ENCODE measurements at places on chromosomes 7 and 10.

DNA sequence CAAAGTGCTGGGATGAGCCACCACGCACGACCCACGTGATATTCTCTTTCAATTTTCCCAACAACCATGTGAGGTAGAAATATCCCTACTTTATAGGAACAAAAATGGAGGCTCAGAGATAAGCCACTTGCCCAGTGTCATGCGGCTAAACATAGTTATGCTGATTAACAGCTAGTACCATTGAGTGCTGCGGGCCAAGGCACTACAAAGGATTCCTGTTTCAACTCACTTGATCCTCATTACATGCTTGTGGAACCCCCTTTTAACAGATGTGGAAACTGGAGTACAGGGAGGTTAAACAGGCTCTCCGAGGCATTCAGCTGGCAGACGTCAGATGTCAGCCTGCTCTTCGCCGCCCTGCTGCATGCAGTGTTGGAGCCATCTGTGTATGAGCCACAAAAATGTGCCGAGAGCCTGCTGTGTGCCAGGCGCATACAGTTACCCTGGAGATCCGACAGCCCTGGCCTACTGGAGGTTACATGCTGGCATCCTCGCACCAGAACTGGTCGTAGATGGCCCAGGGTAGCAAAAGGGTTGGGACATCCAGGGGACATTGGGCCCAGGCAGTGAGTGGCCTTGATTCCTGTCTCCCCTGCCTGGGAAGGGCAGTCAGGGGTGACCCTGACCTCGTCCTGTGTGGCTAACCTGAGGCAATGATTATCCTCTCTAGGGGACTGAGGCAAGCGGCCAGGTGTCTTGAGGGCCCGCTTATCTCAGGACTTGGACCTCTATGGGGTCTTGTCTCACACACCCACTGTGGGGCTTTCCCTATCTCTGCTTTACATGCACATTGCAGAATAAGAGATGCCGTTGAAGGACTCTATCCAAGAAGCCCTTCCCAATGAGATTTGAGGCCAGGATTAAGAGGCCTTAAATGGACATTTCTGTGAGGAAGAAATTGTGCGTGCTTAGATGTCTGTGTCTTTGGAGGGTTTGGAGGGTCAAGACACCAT lies 18.5 kb upstream of the SRGN start:
- no peak for DNase-seq

DNA sequence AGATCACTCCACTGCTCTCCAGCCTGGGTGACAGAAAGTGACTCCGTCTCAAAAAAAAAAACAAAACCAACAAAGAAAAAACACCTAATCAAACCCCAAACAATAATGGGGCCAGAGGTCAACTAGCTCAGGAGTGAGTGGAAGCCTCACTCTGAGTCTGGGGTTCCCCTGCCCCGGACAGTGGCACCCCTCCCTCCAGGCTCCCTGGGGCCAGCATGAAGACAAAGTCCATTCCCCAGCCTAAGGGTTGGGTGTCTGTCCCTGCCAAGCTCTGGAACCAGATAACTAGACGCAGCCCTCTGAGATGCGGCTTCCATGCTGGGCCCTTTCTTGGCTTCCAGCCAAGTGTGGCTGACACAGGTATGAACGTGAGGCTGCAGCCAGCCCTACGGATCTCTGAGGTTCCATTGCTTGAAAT lies 1.7 kb upstream of the FUOM start:
- DNase-seq, result no peak

DNA sequence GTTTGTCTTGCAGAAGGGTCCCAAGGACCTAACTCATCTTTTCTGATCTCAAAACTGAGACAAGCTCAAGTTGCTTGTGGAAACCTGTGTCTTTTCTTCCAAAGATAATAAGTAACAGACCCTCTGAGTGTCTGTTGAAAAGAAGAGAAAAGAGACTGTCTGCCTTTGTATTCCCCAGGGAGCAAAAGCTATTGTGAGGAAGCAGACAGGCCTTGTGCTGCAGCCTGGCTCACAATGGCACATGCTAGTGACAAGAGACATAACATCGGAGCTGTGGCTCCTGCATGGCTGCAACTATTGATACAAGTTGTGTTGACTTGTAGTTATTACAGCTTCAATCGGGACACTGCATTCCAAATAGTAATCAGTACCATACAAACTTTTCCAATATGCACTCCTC lies 202.9 kb downstream of the DKK1 start:
- DNase-seq, result no peak

- DNase-seq, result no peak
Measured at GRCh38 chr10:117653170-117653515, 110.6 kb downstream of the EMX2 start.

- no peak for DNase-seq
Measured at GRCh38 chr10:76723844-76724243, 913.8 kb downstream of the KCNMA1 start.

DNA sequence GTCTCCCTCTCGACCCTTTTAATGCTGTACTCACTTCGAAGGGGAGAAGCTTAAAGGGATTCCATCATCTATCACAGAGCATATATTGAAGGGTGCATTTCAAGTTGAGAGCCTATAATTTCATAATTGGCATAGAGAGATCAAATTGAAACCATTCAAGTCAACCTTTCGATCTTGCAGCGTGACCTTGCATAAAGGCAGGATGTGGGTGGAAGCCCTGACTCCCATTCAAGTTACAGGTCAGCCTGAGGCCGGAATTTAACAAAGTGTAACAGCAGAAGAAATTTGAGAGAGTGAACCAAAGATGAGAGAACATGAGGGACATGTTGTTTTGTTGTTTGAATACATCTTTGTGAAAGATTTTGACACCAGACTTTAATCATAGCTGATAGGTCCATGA lies 195.3 kb upstream of the TPK1 start:
- DNase-seq, result no peak

- no peak for DNase-seq
Measured at GRCh38 chr10:19518632-19519031, 297.6 kb upstream of the PLXDC2 start.

- DNase-seq, result no peak
Measured at GRCh38 chr7:157498657-157499056, 161.9 kb downstream of the DNAJB6 start.

DNA sequence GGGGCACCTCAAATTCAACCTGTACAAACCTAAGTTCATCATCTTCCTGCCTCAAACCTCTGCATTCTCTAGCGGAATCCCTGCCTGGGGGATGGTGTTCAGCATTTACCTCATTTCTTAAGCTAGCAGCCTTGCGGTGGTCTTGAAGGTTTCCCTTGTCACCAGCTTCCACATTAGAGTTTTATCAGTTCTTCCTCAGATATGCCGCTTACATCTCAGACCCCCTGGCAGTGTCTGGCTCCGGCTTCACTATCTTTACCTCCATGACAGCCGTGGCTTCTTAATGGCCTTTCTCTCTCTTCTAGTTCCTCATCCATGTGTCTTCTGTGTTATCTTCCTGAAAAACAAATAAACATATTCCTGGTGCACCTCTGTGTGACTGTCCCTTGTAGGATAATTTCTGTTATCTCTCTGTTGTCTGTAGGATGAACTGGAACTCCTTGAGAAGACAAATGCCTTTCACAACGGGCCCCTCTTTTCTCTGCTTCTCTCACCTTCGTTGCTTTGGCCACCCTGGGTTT lies 101.1 kb upstream of the BMPER start:
- DNase-seq, result no peak

- no peak for DNase-seq
Measured at GRCh38 chr7:105651798-105652197, 70.5 kb upstream of the EFCAB10 start.

DNA sequence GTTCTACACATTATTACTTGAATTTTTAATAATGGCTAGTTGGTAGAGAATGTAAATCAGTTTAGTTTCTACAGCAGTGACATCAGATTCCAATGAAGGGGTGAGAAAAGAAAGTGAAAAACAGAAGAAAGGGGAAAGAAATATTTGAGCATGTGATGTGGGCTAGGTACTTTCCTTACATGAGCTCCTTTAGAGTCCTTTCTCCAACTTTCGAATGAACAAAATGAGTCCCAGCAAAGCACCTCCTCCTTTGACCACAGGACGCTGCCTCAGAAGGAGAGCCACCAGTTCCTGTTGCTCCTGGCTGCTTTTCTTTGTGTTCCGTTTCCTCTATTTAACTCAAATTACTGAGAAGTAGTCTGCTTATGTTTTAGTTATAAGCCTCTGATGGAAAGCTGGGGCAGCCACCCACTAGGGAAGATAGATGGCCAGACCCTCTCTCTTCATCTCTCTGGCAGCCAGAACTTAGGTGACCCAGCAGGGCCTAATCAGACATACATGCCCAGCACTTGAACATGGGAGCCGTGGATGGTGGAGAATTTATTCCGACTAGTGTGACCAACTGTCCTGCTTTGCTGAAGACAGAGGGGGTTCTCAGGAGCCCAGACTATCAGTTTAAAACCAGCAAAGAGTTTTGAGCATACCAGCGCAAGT lies 82.4 kb upstream of the NME8 start:
- DNase-seq, result no peak

DNA sequence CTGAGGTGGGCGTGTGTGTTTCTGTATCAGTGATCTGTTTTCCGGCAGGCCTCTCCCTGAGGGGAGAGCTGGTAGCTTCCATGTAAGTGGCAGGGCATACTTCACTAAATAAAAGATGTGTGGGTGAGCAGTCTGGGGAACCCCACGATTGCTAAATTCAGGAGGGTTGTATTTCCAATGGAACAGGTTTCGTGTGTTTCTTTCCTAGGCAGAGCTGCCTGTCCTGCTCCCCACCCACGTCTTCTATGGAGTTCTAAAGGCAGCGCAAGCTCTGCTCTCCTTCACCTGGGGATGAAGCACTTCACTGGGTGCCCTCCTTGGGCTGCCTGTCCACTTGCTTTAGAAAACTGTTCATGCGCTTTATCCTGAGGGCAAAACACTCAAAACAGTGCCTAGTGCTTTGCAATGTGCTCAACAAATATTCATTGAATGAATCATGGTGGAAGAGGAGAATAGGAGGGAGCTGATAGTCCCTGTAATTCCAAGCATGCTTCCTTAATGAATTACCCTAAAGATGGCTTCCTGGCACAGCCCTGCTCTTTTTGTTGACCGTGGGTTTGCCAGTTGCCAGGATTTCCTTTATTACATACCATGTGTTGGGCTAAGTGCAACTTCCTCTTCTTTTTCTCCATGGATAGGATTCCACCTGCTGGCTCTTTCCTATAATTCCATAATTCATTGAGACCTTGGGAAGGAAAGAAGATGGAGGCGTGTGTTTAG lies 50.6 kb upstream of the SRPK2 start:
- no peak for DNase-seq

DNA sequence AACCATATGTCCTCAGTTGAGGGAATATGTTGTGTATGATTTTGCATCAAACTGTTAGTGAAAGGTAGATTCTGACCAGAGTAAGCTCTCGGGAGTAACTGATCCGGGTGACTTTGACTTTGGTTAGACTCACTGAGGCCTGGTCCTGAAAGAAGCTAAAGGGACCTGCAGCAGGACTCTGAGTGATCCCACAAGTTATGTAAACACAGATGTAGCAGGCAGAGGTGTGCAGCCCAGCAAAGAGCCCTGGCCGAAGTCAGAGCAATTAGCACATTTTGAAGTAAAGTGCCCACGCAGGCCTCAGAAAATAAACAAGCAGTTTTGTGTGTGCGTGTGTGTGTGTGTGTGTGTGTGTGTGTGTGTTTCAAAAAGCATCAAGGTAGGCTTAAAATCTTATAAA lies 245.6 kb upstream of the FERD3L start:
- DNase-seq, result no peak

DNA sequence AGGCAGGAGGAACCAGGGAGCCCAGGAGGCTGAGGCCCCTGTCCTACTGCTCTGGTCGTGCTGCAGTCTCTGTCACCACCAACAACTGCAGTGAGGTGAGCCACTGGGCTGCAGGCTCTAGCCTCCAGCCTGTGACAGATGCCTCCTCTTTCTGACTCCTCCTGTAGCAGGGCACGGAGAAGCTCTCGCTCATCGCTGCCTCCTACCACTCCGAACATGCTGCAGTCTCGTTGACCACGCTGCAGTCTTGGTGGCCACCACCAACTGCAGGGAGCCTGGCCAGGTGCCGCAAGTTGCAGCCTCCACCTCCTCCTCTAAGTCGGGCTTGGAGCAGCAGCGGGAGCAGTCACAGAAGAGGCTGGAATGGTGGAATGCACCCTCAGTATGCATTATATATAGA lies 22.1 kb upstream of the VOPP1 start:
- no peak for DNase-seq

GRCh38 chr10:112562809-112563663 lies 116.0 kb downstream of the VTI1A start:
- no peak for DNase-seq

- no peak for DNase-seq
Measured at GRCh38 chr7:79285756-79286155, 167.7 kb downstream of the MAGI2 start.

DNA sequence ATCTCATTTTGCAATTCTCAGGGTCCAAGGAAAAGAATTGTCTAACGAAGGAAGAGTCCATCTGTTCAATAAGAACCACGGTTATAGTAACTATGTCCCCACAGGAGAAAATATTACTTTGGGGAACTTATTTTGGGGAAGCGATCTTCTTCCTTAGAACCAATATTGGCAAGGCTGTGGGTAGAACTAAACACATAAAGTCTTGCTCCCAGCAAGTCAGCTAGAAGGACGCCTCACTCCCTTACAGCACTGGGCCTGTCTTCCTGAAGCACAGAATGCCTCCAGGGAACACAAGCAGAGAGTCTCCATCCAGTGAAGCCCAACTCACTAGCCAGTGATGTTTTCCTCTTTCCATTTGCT lies 30.2 kb downstream of the C10orf71 start:
- DNase-seq, result no peak

- DNase-seq, result no peak
Measured at GRCh38 chr7:54878339-54878738, 119.3 kb upstream of the SEC61G start.

DNA sequence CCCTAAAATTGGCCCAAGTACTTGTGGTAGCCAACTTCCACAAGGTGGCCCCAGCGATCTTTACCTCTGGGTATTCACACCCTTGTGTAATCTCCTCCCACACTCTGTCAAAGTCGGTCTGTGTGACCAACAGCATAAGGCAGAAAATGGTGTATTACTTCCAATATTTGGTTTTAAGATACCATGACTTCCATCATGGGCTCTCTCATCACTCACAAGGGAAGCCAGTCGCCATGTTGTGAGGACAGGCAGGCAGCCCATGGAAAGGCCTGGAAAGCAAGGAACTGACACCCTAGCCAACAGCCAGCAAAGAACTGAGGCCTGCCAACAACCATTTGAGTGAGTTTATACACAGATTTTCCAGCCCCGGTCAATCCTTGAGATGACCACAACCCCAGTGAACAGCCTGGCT lies 91.0 kb upstream of the KMT2E start:
- DNase-seq, result peak; percentile 54

- no peak for DNase-seq
Measured at GRCh38 chr10:53006663-53007526, 234.3 kb upstream of the MBL2 start.

GRCh38 chr7:131244259-131244852 lies 83.3 kb upstream of the MKLN1 start:
- no peak for DNase-seq

- DNase-seq, result no peak
Measured at GRCh38 chr10:373526-374309, 238.5 kb downstream of the ZMYND11 start.

DNA sequence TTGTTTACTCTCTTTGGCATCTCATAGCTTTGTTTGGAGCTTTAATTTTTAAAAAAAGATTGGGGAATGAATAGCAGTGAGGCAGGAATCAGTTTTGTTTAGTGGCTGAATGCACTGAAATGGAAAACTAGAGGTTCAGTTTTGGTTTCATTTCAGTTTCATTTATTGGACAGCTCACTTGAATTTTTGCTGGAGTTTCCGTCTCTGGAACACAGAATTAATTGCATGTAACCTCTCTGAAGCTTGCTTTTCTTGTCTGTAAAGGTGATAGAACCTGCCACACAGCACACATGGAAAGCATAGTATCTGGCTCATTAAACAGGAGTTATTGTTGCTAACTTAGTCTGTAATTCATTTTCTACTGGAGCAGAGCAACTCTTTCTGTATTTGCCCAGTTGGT lies 7.1 kb downstream of the GRM8 start:
- DNase-seq, result no peak
